Fibroblast of skin of back (primary cell): ENCODE measurements at places on chromosomes 4 and X.

- DNase-seq = peak; percentile 53
Observed at GRCh38 chrX:115047715-115048114, 30.3 kb upstream of the IL13RA2 start.

GRCh38 chr4:183675625-183676024, 16.5 kb downstream of the TRAPPC11 start:
- DNase-seq = no peak

- DNase-seq = no peak
Observed at GRCh38 chr4:11565213-11565612, 136.5 kb upstream of the HS3ST1 start.

GRCh38 chr4:120673696-120674095, 248.8 kb downstream of the PRDM5 start:
- no peak for DNase-seq

- no peak for DNase-seq
Observed at GRCh38 chrX:80016182-80016581, 1.6 kb downstream of the TBX22 start.

DNA sequence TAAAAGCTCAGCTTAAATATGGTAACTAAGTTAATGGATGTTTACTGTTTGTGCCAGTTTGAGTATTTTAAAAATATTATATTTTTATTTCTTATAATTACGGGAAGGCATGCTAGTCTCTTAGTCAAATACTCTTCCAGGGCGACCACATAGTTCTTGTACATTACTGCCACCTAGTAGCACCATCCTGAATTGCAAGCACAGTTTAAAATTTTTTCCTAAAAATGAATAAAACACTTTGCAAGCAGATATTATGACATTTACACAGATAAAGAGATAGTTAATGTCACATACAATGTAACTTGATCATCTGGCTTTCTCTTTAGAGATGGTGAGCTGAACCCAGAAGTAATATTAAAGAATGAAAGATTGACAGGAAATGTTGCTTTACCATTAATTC, 11.5 kb downstream of the NDP start:
- no peak for DNase-seq

GRCh38 chr4:105352826-105353225, 121.0 kb downstream of the PPA2 start:
- peak; percentile 14 for DNase-seq

DNA sequence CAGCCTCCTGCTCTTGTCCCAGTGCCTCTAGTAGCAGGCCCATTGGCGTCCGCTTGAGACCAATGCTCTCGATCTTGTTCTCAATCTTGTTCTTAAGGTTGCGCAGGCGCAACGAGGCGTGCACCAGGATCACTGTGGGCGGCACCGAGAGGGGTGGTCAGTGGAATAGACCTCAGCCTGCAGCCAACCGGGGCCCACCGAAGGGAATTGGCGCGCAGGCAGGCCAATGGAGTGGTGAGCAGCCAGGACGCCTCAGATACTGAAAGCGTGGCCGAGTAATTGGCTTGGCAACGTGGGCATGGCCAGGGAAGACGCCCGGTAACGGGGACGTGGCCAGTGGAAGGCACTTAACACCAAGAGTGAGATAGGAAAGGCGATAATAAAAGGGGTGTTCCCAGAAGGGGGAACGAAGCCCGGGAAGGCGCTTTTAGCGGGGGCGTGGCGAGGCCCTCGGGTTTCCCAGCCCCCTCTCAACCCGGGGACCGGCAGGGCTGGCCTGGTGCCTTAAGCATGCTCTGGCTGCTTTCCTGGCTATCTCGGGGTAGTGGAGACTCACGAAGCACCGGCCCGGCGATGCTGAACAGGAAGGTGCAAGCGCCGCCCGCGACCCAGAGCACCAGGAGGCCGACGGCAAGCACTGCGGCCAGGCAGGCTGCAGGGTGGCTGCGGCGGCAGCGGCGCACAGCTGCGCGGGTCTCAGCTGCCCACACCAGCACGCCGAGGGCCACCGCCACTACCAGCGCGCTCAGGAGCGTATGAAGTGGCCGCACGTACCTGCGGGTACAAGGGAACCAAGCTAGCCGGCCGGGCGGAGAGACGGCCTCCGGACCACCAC, 1.7 kb downstream of the PRAF2 start:
- peak; percentile 44 for DNase-seq

- no peak for DNase-seq
Observed at GRCh38 chr4:40395908-40396793, 61.0 kb downstream of the CHRNA9 start.

DNA sequence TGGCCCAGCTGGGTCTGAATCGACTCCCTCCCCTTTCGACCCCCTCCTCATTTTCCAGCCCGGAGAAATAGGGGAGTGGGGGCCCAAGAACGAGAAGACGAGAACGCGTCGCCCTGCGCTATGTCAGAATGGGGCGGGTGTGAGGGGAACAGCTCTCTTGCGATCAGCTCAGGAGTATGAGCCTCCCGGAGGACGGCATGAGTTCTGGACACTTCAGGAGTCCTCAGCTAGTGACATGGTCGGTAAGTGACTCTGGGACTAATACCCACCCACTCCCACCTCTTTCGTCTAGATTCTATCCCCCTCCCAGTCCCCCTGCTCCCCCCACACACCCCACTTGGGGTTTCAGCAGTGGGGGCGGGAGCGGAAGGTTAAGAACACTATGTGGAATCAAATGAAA, 944 bp downstream of the KLF8 start:
- DNase-seq = no peak

DNA sequence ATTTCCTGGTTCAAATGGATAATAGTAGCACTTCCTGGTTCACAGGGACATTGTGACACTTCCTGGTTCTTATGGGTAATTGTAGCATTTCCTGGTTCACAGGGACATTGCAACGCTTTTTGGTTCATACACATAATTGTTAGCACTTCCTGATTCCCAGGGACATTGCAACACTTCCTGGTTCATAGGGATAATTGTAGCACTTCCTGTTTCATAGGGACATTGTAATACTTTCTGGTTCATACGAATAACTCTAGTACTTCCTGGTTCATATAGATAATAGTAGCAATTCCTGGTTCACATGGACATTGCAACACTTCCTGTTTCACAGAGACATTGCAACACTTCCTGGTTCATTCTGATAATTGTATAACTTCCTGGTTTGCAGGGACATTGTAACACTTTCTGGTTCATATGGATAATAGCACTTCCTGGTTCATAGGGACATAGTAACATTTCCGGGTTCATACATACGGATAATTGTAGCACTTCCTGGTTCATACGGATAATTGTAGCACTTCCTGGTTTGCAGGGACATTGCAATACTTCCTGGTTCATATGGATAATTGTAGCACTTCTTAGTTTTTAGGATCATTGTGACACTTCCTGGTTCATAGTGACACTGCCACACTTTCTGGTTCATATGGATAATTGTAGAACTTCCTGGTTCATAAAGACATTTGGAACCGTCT, 61.6 kb upstream of the CD99 start:
- no peak for DNase-seq
